GM12864 (cell line): ENCODE measurements at places on chromosomes 4 and X.

GRCh38 chr4:108303488-108304177 lies 134.9 kb upstream of the LEF1 start:
- no peak for DNase-seq

DNA sequence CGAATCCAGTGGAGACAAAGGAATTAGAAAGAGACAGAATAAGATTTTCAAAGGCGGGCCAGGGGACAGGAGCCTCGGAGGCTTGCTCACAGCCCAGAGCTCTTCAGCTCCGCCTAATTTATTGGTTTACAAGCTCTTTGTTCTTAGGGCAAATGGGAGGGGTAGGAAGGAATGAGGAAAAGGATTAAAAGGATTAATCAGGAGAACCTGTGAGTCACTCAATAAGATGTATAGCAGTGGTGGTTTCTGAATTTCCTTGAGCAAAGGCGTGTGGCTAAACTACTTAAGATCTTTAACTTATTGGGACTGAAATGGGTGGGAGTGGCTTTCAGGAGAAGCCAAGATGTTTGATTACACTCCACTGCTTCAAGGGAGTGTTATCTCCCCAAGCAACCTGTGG lies 456.0 kb upstream of the SPANXN1 start:
- DNase-seq = no peak

GRCh38 chrX:15606136-15606535 lies 5.4 kb upstream of the ACE2 start:
- DNase-seq = no peak

DNA sequence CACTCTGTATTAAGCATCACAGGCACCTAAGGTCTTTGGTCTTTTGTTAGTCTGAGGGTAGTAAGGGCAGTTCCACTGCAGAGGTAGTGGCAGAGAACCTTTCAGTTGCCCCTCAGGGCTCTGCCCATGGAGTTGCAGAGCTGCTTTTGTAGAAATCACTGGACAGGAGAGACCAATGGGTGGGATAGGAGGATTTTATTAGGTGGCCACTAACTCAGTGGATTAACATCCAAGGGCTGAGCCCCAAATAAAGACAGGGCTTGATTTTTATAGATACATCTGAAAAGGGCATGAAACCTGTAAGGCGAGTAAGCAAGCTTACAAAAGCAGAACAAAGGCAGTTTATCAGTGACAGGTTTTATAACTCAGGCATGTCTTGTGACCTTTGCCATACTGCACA lies 1035.4 kb downstream of the SH3BGRL start:
- DNase-seq = no peak

- peak; percentile 0 for DNase-seq
Measured at GRCh38 chrX:34300871-34301270, 168.8 kb upstream of the FAM47A start.

DNA sequence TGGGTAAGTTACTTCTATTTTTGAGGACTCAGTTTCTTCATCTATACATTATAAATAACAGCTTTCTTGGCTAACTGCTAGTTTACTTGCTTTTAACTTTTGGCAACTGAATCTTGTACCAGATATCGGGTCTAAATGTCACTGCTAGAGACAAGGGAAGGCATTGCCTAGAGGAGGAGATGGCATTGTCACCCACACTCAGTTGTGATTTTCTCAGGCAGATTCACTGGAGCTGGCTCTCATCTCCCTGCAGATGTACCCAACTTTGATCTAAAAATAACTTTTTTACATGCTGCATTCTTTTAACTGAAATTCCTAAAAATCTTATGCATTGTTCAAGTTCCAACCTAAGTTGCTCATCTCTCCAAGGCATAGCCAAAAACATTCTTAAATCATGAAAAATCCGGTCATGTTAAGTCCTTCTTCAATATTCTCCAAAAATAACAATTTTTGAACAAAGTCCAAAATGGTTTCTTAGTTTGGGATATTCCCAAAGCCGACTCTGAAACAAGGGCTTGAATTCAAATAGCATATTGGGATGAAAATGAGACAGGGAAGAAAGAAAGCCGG lies 469.0 kb upstream of the BOD1L1 start:
- DNase-seq = no peak
